NCI-H2081 treated with DMSO at 0.1 percent for 48 hours (cell line): ENCODE measurements at places on chromosomes 7 and 10.
A peak's percentile ranks its signal among the peaks of the same experiment; 100 is the strongest.

DNA sequence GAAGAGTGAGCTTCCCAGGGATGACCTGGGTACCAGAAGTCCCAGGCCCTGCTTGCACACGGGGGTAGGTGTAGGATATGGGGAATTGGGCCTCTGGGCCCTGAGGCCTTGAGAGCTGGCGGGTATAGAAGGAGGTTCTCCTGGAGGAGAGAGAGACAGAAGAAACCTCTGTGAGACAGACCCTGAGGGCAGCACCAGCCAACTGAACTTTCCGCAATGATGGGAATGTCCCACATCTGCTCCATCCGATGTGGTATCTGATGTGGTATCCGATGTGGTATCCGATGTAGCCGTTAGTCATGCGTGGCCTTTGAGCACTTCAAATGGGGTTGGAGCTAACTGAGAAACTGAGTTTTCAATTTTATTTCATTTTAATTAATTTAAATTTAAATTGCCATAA, 30.6 kb upstream of the PLEKHA1 start:
- no peak for DNase-seq

DNA sequence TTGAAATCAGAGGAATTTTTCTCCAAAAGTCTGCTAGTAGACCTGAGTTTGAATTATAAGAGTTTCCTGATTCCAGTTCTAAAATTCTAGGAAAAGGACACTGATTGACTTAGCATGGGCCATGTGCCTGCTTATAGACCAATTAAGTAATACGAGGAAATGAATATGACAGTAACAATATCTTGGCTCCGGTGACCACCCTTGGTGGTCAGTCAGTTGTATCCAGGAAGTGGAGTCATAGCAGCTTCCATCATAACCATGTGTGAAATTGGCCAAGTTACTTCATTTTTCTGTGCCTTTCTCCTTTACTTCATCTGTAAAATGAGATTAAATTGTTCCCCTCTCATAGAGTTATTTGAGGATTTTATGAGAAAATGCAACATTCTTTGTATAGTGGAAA, 66.9 kb downstream of the MTPAP start:
- no peak for DNase-seq

- DNase-seq, result no peak
Measured at GRCh38 chr7:37916017-37916672, 472 bp downstream of the SFRP4 start.

DNA sequence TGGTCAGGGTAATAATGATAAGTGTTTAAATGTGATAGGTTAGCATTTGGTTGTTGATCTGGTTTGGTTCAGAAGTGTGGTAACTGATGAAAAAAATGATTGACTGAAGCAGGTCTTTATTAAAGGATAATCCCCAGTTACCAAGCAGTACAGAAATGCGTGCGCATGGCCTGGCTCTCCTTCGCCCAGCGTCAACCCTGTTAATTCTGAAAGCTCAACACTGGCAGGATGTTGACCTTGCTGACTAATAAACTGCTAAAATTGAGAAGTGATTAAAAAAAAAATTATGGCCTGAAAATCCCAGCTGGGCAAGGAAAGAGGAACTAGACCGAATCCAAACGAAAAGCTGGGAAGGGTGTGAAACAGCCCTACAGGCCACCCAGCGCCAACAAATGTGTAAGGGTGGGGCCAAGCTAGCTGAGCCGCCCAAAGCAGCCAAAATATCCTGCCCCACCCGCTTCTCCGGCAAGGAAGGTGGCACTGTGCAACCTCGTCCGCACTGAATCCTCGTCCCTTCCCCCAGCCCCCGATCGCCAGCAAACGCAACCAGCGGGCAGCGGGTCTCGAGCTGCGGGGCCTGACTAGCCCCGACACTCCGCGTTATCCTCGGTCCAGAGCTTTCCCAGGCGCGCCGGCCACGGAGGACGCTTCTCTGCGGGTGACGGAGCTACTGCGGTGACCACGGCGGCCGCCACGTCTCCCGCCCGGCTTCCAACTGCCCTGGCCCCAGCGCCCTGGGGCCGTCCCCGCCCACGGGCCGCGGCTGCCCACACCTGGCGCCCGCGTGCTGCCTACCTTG, 561 bp downstream of the SHTN1 start:
- peak; percentile 22 for DNase-seq

GRCh38 chr7:95687759-95688343, 84.5 kb upstream of the DYNC1I1 start:
- no peak for DNase-seq

- DNase-seq, result no peak
Measured at GRCh38 chr7:150357771-150358427, 10.7 kb upstream of the REPIN1 start.
